Left renal pelvis (tissue), 4 donors: ENCODE measurements at places on chromosomes 1 and 21.

GRCh38 chr1:36133484-36133883, 8.5 kb upstream of the COL8A2 start:
- no peak for DNase-seq

- DNase-seq = no peak
Measured at GRCh38 chr1:185322636-185323035, 5.6 kb upstream of the IVNS1ABP start.

DNA sequence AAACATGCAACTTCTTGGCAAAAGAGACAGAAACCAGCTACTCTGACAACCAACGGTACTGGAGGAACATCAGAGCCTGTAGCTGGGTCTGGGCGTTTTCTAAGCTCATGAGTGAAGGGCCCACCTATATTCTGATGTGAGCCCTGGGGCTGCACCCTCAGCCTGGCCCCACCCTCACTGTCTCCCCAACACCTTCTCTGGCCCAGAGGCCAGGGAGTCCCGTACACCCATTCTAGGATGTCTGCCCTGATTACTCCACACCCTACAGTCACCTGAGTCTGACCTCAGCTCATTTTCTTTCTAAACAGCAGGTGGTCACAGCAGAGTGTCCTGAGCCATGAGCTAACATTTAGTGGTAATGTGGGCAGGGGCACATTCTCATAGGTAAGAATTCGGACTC, 439.2 kb downstream of the MATN1 start:
- no peak for DNase-seq

- no peak for DNase-seq
Measured at GRCh38 chr21:45383111-45383614, 21.8 kb upstream of the COL18A1 start.

- no peak for DNase-seq
Measured at GRCh38 chr1:201434266-201434665, 12.7 kb upstream of the TNNI1 start.

GRCh38 chr1:210123383-210123782, 109.2 kb upstream of the SERTAD4 start:
- DNase-seq = no peak

DNA sequence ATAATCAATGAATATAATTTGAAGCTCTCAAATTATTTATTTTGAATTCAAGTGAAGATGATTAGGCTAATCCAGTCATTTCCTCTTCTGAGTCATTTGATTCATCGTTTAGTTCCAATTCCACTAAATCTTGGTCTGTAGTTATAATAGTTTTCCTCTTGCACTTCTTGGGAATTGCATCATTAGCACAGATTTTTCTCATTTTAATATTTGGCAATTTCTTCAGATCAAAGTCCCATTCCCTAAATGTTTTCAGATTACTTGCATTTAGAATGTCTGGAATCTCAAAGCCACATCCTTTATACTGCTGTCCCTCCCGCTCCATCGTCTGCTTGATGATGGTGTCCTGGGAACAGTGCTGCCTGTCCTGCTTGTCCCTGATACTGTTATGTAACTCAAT, 43.5 kb downstream of the MAST2 start:
- DNase-seq = no peak

DNA sequence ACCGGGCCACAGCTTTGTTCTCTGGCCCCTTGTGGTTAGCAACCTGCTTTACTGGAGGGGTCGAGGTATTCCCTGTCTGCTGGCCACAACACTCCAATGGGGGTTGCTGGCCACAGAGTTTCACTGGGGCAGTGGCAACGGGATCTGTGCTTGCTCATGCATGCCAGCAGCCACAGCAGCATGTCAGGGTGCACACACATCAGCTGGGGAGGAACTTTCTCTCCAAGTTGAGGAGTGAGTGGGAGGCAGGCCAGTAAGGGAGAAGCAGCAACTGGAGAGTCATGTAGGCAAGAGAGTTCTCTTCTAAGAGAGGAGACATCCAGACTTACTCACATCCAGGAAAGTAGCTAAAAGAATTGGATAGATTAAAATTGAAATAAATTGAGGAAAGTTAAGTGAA, 38.0 kb downstream of the SAMD13 start:
- DNase-seq = no peak

DNA sequence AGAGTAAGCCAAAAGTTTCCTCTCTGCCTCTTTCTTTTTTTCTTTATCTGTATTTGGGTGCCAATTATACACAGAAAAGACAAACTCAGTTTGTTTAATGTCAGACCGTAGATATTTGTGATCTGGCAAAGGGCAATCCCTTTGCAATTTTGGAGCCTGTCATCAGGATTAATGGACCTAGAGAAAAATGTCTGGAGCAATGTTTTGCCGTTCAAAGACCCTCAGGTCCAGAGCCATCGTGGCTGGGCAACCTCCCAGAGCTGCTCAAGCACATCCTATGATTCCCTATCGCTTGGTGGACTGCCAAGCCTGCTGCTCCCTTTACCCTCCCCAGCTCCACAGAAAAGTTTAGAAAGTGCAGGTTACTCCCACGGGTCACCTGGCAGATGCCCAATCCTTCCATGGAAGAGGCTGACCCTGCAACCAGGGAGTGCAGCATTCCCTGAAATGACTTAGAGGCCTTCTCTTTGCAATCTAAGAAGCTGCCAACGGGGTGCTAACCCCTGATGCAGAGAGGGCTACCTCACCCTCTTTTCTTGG, 112.5 kb upstream of the NGF start:
- DNase-seq = no peak

DNA sequence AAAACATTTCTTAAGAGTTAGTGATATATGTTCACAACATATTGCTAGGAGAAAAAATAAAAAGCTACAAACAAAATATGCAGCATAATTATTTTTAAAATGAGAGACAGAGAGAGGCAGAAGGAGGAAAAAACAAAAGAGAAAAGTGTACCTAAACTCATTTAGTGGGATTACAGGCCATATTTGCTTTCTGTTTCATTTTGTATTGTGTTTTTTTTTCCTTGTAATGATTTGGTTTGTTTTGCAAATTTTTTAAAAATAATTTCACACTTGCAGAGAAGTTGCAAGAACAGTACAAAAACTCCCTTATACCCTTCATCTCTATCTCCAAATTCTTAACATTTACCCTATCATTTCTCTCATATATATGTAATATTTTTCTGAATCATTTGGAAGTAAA, 65.0 kb downstream of the LBR start:
- no peak for DNase-seq

DNA sequence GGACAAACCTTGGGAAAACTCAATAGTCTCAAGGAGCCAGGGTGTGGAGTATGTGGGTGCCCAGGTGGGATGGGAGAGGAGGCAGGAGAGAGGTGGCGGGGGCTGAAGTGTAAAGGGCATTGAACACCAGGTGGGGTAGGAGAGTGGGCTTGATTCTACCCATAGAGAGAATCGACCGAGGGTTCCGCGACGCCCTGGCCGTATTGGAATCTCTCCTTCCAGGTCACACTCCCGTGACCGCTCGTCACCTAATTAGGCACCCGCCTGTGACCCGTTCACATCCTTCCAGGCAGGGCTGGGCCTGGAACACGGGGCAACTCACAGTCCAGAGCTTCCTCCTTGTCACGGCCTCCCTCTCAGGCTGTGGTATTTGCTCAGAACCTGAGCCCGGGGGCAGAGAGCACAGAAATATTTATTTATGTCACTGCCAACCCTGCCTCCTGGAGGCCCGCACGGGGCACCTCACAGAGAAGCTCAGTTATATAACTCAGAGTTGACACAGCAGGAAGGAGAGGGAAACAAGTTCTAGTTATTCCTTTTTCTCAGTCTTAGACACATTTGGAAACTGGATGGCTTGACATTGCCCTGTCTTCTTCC, 12.0 kb downstream of the NCMAP start:
- peak; percentile 47 for DNase-seq

DNA sequence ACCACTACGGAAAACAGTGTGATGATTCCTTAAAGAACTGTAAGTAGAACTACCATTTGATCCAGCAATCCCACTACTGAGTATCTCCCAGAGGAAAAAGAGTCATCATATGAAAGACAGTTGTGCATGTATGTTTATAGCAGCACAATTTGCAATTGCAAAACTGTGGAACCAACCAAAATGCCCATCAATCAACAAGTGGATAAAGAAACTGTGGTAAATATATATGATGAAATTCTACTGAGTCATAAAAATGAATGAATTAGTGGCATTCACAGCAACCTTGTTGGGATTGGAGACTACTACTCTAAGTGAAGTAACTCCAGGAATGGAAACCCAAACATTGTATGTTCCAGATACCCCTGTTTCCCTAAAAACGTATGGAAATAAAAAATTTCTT, 337.0 kb upstream of the PTBP2 start:
- DNase-seq = no peak

DNA sequence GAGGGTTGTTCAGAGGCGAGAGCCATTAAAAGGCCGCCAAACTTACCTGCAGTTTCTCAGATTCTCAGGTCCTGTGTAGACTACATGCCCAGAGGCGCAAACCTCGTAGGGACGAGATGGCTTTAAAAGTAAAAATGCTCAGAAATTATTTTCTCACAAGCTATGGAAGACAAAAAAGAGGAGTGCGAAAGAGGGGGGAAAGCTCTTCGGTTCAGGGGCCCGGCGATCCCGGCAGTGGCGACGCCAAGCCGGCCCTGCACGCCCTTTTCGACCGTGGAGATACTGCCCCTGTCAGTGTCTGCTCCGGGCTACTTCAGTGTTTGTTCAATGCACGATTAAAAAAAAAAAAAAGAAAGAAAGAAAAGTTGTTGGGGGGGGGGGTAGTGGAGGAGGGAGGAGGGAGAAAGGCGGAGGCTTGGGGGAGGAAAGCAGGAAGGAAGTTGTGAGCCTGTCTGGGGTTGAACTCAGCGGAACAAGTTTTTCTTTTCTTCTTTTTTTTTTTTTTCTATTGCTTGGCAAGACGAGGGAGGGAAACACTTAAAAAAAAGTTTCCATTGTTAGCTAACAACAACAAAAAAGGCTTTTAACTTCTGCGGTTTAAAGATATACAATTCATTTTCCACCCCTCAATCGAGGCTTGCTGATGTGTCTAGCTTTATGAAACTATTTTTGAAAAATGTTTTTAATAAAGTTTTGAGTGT, at the start of gene ITPKB:
TSS of gene ITPKB (minus strand) at position 288 of the 701 bp plus-strand sequence. CDS start 1,824 bp downstream, outside the sequence.
- peak; percentile 46 for DNase-seq

GRCh38 chr1:19533626-19534025, 48.3 kb upstream of the CAPZB start:
- no peak for DNase-seq

DNA sequence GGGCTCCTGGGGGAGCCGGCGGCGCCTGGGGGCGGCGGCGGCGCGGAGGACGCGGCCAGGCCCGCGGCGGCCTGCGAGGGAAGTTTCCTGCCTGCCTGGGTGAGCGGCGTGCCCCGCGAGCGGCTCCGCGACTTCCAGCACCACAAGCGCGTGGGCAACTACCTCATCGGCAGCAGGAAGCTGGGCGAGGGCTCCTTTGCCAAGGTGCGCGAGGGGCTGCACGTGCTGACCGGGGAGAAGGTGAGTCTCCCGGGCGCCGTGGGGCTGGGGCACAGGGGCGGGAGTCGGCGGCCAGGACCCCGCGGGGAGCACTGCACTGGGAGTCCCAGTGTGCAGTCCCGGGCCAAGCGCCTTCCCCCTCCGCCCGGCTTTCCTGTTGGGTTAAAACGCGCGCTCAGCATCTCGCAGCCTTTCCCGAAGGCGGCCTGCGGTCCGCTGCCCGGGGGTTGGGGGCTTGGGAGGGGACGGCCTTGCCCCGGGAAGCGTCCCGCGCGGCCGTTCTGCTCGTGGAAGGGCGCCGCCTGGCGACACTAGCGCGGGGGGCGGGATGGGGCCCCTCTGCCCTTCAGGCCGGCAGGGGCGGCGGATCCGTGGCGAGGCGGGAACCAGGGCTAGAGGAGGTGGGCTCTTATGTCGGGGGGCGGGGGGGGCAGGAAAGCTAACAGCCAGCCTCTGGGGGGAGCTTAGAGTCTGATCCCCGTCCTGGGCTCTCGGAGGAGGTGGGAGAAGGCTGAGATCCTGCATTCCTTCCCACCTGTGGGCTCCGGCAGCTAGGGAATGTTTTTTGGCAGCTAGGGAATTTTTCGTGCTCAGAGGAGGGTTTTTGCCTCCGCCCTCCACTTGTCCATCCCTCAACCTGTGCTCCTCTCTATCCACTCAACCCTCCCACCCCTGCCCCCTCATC, 1.1 kb downstream of the HUNK start:
- no peak for DNase-seq

DNA sequence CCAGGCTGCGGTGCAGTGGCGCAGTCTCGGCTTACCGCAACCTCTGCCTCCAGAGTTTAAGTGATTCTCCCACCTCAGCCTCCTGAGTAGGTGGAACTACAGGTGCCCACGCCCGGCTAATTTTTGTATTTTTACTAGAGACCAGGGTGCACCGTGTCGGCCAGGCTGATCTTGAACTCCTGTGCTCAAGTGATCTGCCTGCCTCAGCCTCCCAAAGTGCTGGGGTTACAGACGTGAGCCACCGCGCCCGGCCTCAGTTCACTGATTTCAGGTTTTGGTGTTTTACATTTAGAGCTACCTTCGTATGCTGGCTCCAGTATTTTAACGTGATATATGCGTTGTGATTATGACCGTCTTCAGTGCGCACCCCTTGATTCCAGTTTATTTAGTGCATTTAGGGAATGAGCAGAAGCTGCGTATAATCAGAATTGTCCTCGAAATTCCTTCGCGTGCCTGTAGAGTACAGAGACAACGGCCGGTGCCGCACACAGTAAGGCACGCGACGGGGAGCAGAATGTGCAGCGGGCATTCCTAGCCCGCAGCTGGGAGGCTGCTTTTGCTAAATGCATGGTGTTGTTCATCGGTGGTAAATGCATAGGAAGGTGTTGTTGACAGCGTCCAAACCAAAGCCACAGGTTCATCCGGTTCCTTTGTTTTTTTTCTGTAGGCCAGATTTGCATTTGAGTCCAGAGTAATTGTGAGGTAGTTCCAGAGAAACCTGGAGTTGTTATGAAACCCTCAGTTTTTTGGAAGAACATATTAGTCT, 48.9 kb upstream of the DIP2A start:
- no peak for DNase-seq

DNA sequence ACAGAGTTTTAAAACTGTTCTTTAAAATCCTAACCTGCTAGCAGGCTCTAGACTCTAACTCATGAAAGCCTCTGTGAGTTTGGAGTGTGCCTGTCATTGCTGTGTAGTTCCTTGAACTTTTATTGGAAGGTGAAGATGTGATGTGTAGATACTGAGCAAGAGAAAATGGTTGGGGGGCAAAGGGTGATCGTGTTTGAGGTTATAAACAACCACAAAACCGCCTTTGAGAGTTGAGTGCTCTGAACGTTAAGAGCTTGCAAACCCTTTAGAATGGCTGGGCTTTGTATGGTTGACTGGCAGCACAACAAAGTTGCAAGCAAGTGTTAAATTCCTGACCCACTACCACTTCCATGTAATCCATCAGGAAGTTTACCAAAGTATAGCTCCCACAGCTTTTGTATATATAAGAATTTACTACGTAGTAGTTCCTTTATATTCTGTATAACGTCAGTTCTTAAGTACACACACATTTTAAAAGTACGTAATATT, 19.6 kb downstream of the BACE2 start:
- DNase-seq = no peak

- no peak for DNase-seq
Measured at GRCh38 chr1:9984253-9984652, 12.8 kb upstream of the RBP7 start.
